T-helper 2 cell treated with Interferon-gamma antibody and Interleukin-4, amounts not matched to agents 5 μg/mL and 100 μg/mL, for 36 hours (primary cell): ENCODE measurements at places on chromosomes 2 and 18.

DNA sequence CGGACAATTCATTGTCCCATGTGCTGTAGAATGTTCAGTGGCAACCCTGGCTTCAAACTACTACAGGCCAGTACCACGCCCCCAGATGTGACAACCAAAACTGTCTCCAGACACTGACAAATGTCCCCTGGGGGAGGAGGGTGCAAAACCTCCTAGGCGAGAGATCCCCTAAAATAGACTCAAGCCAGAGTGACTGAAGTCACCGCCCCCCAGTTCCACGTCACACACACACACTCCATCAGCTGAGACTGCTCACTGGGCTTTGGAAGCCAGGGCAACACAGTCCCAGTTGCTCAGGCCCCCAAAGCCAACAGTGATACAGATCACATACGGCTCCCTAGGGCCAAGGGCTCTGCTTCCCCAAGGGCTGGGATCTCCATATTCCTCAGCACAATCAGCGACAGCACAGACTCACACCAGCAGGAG, 19.1 kb downstream of the HDAC4 start:
- H3K36me3 ChIP-seq, result peaks cover 3% of the 10 kb centered on the region
- H3K4me3 ChIP-seq, result peak overlapping the region; percentile 79
- DNase-seq, result peak; percentile 48

DNA sequence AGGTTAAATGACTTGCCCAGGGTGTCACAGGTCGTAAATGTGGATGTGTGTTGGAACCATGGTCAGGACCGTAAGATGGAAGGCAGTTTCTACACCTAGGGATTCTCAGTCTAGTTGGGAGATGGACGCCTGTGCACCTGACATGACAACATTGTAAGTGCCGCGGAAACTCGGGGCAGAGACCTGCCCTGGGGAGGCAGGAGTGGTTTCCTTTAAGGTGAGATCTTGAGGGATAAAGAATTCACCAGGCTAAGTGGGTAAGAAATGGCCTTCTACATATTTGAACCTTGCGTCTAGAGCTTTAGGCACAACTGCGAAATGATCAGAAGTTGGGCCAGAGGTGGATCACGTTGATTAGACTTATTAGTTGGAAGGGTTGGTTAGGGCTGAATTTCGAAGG, 1.6 kb downstream of the DGKD start:
- H3K4me1 ChIP-seq, result peaks cover 56% of the 10 kb centered on the region
- no peak for DNase-seq
- H3K27ac ChIP-seq, result no peak overlapping the region
- no peaks in the 10 kb centered on the region for H3K27me3 ChIP-seq
- peaks cover 31% of the 10 kb centered on the region for H3K36me3 ChIP-seq

GRCh38 chr18:60147323-60147722, 225.3 kb downstream of the MC4R start:
- no peak overlapping the region for H3K4me3 ChIP-seq
- H3K36me3 ChIP-seq, result no peaks in the 10 kb centered on the region
- no peak for DNase-seq

- H3K27ac ChIP-seq, result no peak overlapping the region
- H3K27me3 ChIP-seq, result no peaks in the 10 kb centered on the region
- no peak for DNase-seq
- H3K4me1 ChIP-seq, result no peaks in the 10 kb centered on the region
- H3K4me3 ChIP-seq, result no peak overlapping the region
Measured at GRCh38 chr18:73670524-73670923, 477.1 kb downstream of the FBXO15 start.

GRCh38 chr2:12164689-12165088, 418.3 kb downstream of the LPIN1 start:
- no peaks in the 10 kb centered on the region for H3K36me3 ChIP-seq
- no peak overlapping the region for H3K4me3 ChIP-seq
- no peak for DNase-seq
- peaks cover 16% of the 10 kb centered on the region for H3K27me3 ChIP-seq

GRCh38 chr2:9762164-9762563, 81.1 kb upstream of the TAF1B start:
- H3K27ac ChIP-seq, result no peak overlapping the region
- no peak for DNase-seq
- no peaks in the 10 kb centered on the region for H3K27me3 ChIP-seq

DNA sequence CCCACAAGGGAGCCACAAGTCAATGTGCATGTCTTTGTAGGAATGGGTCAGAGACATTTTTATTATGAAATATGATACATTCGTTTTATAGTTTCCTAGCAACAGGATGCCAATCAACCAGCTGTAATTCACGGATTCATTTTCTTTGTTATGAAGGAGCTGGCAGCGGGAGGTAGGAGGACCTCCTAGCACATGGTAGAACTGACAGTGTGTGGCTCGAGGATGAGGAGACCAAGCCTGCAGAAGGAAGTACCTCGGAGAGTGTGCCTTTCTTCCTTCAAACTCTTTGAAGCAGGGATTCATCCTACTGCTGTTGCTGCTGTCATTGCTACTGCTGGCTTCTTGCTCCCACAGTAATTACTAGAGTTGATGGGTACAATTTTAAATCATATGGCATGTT, 504.8 kb upstream of the KLHL29 start:
- H3K36me3 ChIP-seq, result no peaks in the 10 kb centered on the region
- H3K27ac ChIP-seq, result no peak overlapping the region
- H3K4me3 ChIP-seq, result no peak overlapping the region

DNA sequence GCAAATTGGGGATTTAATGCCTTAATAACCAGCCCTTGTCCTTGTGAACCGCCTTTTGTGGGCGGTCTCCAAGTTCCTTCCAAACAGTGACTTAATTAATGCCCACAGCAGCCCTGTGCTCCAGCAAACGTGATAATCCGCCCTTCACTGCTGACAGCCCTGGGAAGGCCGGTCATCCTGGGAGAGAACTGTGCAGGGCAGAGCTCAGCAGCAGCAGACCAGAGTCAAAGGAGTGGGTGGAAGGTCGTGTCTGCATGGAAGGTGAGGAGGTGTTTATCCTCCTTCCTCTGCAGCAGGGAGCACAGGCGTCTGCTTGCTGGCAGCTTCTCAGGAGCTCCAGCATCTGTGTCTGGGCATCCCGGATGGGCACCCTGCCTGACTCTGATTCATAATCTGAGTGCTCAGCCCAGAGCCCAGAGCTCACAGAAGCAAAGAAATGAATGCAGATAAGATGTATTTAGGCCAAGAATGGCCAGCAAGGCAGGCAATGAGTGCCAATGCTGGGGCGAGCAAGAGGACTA, 270.0 kb upstream of the PXDN start:
- DNase-seq, result no peak
- H3K36me3 ChIP-seq, result no peaks in the 10 kb centered on the region
- H3K4me1 ChIP-seq, result no peaks in the 10 kb centered on the region
- no peak overlapping the region for H3K4me3 ChIP-seq

- peak overlapping the region; percentile 86 for H3K27ac ChIP-seq
- peak; percentile 58 for DNase-seq
- H3K4me1 ChIP-seq, result peaks cover 45% of the 10 kb centered on the region
- no peaks in the 10 kb centered on the region for H3K27me3 ChIP-seq
- peak overlapping the region; percentile 44 for H3K4me3 ChIP-seq
Measured at GRCh38 chr2:232838406-232838874, 31.6 kb upstream of the SNORC start.

- H3K4me3 ChIP-seq, result no peak overlapping the region
- peaks cover 45% of the 10 kb centered on the region for H3K36me3 ChIP-seq
- no peak overlapping the region for H3K27ac ChIP-seq
- DNase-seq, result no peak
Measured at GRCh38 chr2:43898838-43899346, 60.1 kb downstream of the ABCG8 start.

DNA sequence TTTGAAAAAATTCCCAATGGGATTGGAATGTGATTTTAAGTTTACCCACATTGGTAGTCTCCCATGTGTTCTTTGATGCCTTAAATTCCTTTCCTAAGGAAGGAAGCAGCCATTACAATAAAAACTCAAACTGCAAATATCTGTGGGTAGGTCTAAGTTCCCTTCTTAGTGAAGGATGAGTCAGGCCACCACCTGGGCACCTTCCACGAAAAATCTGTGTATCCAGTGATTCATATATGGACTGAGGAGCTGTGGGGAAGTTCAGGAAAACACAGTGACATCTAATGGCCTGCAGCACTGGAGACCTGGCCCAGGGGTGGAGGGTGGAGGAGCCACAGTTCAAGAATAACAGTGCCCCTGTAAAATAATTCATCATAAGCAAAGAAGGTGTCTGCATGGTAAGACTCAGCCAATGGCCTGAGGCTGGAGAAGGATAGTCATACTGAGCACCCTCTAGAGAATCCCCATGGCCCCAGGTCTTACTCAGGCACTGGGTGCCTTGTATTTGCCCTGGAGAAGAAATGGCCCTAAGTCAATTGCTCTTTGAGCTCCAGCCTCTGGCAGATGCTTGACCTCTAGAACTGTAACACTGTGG, 248.6 kb downstream of the SP3 start:
- no peak overlapping the region for H3K27ac ChIP-seq
- H3K27me3 ChIP-seq, result peaks cover 8% of the 10 kb centered on the region
- H3K4me3 ChIP-seq, result no peak overlapping the region
- no peak for DNase-seq
- no peaks in the 10 kb centered on the region for H3K4me1 ChIP-seq
- no peaks in the 10 kb centered on the region for H3K36me3 ChIP-seq

- no peak overlapping the region for H3K4me3 ChIP-seq
- H3K27me3 ChIP-seq, result peaks cover 2% of the 10 kb centered on the region
- DNase-seq, result no peak
- no peaks in the 10 kb centered on the region for H3K4me1 ChIP-seq
Measured at GRCh38 chr2:134800341-134800740, 38.1 kb upstream of the ACMSD start.

GRCh38 chr2:45441571-45441970, 169.5 kb downstream of the SRBD1 start:
- H3K36me3 ChIP-seq, result peaks cover 5% of the 10 kb centered on the region
- DNase-seq, result no peak
- no peaks in the 10 kb centered on the region for H3K27me3 ChIP-seq
- no peak overlapping the region for H3K4me3 ChIP-seq

DNA sequence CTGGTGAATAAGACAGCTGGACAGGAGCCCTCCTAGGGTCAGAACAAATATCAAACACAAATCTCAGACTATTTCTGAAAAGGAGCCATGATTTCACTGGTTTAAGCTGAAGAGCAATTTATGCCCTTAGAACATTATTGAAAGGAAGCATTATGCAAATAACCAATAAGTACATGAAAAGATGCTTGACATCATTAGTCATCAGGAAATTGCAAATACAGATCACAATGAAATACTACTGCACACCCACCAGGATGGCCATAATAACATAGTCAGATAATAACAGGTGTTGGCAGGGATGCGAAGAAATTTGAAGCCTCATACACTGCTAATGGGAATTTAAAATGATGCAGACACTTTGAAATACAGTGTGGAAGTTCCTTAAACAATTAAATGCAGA, 176.4 kb upstream of the RAB6C start:
- no peak overlapping the region for H3K4me3 ChIP-seq
- no peaks in the 10 kb centered on the region for H3K4me1 ChIP-seq
- H3K36me3 ChIP-seq, result no peaks in the 10 kb centered on the region
- DNase-seq, result no peak

GRCh38 chr2:101515477-101515876, 40.6 kb upstream of the RFX8 start:
- H3K4me1 ChIP-seq, result peaks cover 40% of the 10 kb centered on the region
- no peak for DNase-seq
- peaks cover 5% of the 10 kb centered on the region for H3K27me3 ChIP-seq
- no peak overlapping the region for H3K4me3 ChIP-seq
- H3K27ac ChIP-seq, result no peak overlapping the region
- H3K36me3 ChIP-seq, result peaks cover 7% of the 10 kb centered on the region

DNA sequence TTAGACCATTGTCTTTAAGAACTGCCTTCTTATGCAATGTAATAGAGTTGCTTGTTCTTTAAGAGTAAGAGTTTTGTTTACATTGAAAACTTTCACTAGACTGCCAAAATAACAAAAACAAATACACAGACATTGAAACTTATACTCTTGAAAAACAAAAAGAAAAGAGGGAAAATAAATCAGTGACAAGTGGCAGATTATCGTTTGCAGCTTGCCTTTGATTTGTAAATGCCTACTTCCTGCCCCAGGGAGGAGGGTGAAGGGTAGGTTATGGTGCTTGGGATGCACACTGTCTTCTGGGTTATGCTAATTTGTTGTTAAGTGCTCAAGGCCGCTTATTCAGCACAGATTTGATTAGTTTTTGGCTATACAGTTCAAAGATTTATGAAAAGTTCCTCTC, 198.7 kb downstream of the TGIF1 start:
- H3K27ac ChIP-seq, result no peak overlapping the region
- H3K36me3 ChIP-seq, result no peaks in the 10 kb centered on the region
- DNase-seq, result no peak
- H3K27me3 ChIP-seq, result no peaks in the 10 kb centered on the region

DNA sequence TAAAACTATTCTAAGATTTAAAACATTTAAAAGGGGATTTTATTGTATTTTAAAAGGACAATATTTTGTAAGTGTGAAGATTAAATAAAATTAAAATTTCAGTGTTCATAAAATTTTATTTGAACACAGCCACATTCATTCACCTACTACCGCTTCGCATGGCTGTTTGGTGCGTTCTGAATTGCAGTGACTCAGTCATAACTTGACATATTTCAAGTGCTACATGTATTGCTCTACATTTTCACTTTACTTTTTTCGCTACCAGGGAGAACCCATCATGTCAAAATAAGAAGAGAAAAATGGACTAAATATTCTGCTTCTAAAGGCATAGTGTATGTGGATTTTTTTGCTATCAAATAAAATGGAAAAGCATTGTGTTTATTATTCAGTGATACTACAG, 8.7 kb downstream of the PTH2R start:
- no peak overlapping the region for H3K4me3 ChIP-seq
- peaks cover 14% of the 10 kb centered on the region for H3K27me3 ChIP-seq
- H3K36me3 ChIP-seq, result no peaks in the 10 kb centered on the region

- no peak overlapping the region for H3K27ac ChIP-seq
- no peaks in the 10 kb centered on the region for H3K27me3 ChIP-seq
- no peak for DNase-seq
- no peak overlapping the region for H3K4me3 ChIP-seq
- no peaks in the 10 kb centered on the region for H3K36me3 ChIP-seq
Measured at GRCh38 chr2:55175254-55176093, 56.6 kb downstream of the CLHC1 start.

DNA sequence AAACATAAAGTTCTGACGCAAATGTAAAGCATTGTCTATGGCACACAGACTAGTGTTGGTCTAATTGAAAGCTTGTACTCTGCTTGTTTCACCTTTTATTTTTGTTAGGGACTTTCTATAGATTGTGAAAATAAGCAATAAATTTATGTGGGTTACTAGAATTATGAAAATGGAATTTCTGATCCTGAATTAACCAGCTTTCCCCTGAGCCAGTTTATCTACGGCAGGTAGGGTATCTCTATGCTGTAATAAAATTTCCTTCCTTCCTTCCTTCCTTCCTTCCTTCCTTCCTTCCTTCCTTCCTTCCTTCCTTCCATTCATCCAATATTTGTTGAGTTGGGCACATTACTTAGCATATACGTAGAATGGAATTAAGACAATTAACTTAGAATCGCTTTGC, 362.6 kb upstream of the SPRED2 start:
- H3K4me3 ChIP-seq, result no peak overlapping the region
- no peak overlapping the region for H3K27ac ChIP-seq
- H3K36me3 ChIP-seq, result no peaks in the 10 kb centered on the region
- no peak for DNase-seq
- no peaks in the 10 kb centered on the region for H3K4me1 ChIP-seq
